ENCODE measurements at places on chromosomes 1 and 21. TPM values are rescaled to one million over a fixed set of nuclear protein-coding genes. Genes with fewer than 3 reads are reported as not detected.
A peak's percentile ranks its signal among the peaks of the same experiment; 100 is the strongest.

GRCh38 chr1:203150511-203151297 is 23.2 kb downstream of the ADORA1 start:
- no peak for DNase-seq

GRCh38 chr1:230744382-230744781 is 2.8 kb upstream of the CAPN9 start:
- DNase-seq = no peak

DNA sequence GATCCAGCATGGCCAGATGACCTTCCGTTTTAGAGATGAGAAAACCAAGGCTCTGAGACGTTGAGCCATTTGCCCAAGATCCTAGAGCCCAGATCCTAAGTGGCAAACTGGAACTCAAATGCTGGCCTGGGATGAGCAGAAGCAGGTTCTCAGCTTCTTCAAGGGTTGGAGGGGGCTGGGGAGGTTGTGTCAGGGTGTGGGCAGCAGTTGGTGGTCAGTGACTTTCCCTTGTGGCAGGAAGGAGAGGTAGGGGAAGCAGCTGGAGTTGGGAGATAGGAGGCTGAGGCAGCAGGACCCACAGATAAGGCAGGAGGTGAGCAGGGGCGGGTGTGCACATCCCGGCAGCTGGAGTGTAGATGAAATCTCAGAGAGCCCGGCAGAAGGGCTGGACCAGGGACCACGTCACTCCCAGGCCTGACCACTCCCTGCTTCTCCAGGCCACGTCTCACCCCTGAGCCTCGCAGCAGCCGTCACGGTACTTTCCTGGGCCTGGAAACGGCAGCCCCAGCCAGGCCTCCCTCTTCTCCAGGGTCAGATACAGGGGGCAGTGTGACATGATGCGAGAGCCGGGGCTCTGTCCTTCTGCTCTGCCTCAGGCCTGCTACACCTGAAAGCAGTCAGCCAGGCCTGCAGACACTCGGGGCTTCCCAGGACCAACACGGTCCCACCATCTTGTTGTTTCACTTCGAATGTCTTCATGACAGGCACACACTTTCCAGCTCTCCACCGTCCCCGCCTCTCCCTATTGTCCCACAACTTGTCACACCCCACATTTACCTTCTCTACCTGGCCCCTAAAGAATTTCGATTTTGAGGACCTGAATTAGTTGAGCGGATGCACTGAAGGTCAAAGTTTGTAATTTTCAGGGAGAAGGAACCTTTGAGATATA is 11.5 kb upstream of the LAPTM5 start:
- peak; percentile 34 for DNase-seq

CD1C gene
- 0.19 TPM for total RNA-seq

PRMT2 gene
- 49.8 TPM for total RNA-seq

GRCh38 chr21:45109831-45110492 is 35.6 kb downstream of the ADARB1 start:
- DNase-seq = no peak

GRCh38 chr1:198669023-198669698 is 30.3 kb downstream of the PTPRC start:
- DNase-seq = no peak

DNA sequence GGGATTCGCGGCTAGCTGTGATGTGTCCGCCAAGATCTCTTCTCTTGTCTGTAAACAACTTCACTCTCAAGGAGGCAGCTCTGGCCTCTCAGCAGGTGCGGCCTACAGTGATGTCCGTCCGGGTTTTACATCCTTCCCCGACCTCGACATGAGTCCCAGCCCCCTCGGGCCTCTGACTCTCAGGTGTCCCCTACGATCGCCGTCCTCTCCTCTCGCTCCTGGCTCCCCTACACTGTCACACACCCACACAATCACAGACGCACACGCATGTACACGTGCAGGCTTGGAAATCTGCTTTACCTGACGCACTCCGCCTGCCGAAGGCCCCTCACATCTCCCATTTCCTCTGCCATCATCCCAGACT is 797 bp upstream of the RSPH1 start:
- DNase-seq = no peak

ACTL8 gene
- total RNA-seq = not detected

C1orf141 gene
- total RNA-seq = not detected

RGS8 gene
- total RNA-seq = not detected

DNA sequence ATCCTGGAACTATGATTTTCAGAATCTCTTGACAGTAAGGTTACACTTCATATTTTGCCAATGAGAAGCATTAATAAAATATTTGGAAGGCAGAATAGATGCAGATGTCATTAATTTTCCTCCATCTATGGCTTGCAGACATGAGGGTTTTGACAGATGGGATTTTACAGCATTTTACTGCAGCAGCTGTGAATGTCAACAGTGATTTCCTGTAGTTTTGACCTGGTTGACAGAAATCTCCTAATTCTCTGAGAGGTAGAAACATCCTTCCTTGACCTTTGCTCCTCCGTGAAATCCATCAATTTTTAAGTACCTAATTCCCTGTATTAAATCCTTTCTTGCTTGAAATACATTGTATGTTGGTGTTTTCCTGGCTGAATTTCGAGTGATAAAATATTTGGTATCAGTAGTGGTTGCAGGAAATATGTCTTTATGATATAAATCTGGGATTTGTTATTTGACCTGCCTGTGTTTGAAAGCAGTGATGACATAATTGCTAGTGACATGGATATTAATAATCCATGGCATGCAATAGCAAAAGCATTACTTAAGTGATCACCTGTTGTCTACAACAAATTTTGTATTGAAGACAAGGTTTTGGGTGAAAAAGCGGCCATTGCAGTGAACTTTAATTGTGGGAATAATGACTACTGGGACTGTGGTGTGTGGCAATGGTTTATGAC is 73.9 kb downstream of the HLX start:
- no peak for DNase-seq

DNA sequence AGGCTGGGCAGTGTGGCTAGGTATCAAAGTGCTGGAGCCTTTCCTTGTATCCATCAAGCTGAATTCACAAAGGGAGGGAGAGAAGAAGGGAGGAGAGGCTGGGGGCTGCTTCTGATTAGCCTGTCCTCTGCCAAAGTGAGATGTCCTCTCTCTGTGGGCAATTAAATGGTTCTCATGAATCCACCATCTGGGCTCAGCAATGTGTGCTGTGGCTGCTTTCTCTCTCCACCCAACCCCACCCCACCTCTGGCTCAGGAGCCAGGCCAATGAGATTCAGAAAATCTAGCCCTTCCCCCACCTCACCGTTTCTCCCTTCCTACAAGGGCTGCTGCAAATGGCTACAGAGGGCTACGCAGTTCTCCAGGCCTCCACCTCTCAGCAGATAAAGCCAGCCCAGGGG is 154.6 kb downstream of the TENT5C start:
- DNase-seq = no peak

DNA sequence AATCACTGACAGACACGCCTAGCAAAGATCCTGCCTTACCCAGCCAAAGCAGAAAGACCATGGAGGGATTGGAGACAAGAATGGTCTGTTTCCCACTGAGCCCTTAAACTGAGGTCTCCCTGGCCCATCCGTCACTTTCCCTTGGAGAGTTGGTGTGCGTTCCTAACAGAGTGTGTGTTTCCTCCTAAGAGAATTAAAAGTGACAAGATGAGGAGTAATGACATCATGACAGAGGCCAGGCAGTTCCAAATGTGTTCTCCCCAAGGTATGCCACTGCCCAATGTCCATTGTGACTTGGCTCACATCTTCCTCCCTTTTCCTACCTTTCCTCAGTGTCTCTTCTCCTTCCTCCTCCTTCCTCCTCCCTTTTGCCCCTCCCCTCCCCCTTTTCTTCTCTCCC is 295.7 kb downstream of the SIPA1L2 start:
- DNase-seq = no peak

DNA sequence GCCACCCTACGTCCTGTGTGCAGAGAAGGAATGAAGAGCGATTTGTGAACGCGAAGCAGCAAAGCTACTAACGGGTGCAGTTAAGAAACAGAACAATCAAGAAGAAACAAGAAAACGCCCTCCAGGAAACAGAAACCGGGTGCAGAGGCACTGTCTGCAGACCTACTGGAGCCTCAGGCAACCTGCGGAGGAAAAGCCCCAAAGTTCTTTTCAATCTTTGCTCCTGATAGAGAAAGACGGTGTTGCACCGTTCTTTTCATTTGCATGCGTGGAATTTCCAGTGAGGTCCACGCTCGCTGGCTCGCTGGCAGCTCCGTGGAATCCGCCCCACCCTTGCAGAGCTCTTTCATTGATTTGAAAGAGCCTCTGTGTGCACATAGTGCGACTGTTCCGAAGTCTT is 37.0 kb upstream of the PDE9A start:
- DNase-seq = no peak

GRCh38 chr1:19534281-19534680 is 48.9 kb upstream of the CAPZB start:
- DNase-seq = no peak

PRAMEF5 gene
- not detected for total RNA-seq

DNA sequence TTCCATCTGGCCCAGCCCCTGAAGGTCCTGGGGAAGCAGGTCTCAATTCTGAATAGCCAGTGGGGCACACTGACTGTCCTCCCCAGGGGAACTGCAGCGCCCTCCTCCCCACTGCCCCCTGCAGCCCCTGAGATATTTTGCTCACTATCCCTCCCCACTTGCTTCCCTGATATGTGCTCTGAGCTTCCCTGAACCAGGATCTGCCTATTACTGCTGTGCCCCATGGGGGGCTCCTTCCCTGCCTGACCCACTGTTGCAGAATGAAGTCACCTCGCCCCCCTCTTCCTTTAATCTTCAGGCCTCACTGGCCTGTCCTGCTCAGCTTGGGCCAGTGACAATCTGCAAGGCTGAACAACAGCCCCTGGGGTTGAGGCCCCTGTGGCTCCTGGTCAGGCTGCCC is 89.8 kb downstream of the PTPRU start:
- no peak for DNase-seq

FAM3B gene
- total RNA-seq = not detected

DNA sequence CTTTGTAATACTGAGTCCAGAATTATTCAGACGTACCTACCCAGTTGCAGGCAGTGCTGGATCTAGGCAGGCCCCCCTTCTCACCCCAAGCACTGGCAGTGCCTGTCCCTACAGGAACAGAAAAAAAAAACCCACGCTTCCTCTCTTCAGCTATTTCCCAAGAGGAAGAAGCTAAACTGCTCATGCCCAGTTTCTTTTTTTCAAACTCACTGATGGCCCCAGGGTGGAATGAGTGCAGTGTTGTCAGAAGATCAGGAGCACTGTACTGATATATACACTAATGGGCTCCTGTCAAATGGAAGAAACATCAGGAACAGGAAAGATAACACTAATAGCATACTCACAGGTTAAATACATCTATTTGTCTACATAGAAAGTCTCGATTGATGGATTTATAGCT is 28.2 kb upstream of the DOCK7 start:
- DNase-seq = no peak

DNA sequence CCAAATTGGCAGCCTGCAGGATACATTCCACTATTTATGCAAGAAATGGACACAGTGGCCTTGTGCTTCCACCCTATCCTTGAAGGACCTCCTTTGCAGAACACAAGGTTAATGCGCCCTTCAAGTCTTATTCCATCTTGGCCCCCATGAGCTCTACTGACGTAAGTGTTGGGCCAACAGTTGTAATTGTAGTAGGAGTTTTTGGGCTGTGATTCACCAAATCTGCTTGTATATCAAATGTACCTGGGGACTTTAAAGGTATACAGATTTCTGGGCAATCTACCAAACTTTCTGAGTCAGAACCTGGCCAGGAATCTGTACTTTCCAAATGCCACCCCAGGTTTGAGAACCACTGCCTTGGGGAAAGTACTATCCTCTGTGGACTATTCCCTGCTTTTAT is 100.9 kb upstream of the MARK1 start:
- DNase-seq = no peak

NOL9 gene
- total RNA-seq = 10.9 TPM

GRCh38 chr1:217135569-217135915 is 412.3 kb upstream of the ESRRG start:
- DNase-seq = peak; percentile 58

DNA sequence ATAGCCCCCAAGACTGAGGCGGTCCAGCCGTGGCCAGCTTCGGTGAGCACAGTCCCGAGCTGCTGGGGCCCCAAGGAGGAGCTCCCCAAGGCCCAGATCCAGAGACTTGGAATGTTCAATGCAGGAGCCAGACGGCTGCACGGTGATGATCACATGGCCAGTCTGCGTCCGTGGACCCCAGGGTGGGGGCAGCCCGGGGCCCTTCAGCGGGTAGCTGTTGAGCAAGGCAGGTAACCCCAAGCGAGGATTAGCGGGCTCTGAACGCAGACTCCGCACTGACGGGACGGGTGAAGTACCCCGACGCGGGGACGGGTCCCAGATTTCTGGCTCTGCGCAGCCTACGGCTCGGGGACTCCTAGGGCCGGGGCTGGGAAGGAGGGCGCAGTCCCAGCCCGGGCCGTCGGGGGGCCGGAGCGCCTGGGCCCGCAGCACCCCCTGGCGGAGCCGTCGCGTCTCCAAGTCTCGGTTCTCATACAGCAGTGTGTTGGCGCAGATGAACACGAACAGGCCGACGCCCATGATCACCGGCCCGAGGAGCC is 2.7 kb downstream of the TMEM200B start:
- peak; percentile 65 for DNase-seq

LRRC3 gene
- total RNA-seq = 2.7 TPM

GRCh38 chr1:19348441-19349198 is 36.5 kb downstream of the SLC66A1 start:
- DNase-seq = no peak

DNA sequence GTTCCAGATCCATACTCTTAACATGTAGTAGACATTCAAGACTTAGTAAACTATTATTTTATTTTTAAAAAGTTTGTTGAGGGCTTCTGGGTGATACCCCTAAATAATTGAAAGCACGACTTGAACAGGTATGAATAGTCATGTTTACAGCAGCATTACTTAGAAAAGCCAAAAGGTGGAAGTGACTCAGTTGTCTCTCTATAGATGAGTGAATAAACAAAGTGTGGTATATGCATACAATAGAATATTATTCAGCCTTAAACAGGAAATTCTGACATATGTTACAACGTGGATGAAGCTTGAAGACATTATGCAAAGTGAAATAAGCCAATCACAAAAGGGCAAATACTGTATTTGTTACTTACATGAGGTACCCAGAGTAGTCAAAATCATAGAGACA is 26.5 kb downstream of the TSNAX start:
- DNase-seq = no peak

DNA sequence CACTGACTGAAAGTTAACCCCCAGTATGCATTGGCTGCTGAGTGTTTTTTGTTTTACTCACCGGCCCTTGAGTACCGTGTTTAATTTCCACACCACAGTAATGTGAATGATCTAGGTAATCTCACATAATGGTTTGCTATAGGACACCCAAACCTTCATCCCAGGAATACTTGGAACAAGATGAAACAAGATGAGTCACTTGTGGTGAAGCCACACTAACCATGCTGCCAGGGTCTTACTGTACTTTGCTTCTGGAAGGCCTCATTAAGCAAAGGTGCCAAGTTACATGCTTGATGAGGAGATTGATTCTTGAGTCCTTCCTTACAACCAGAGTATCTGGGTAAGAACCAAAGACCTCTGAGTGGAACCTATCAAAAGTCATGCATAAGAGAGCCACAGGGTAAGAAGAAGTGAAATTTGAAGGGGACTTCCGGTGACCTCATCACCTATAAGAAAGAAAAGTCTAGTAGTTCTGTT is 163.3 kb downstream of the NRIP1 start:
- DNase-seq = no peak

GRCh38 chr21:21715266-21715969 is 717.2 kb downstream of the NCAM2 start:
- no peak for DNase-seq
